ENCODE measurements at places on chromosomes 12 and 14.

DNA sequence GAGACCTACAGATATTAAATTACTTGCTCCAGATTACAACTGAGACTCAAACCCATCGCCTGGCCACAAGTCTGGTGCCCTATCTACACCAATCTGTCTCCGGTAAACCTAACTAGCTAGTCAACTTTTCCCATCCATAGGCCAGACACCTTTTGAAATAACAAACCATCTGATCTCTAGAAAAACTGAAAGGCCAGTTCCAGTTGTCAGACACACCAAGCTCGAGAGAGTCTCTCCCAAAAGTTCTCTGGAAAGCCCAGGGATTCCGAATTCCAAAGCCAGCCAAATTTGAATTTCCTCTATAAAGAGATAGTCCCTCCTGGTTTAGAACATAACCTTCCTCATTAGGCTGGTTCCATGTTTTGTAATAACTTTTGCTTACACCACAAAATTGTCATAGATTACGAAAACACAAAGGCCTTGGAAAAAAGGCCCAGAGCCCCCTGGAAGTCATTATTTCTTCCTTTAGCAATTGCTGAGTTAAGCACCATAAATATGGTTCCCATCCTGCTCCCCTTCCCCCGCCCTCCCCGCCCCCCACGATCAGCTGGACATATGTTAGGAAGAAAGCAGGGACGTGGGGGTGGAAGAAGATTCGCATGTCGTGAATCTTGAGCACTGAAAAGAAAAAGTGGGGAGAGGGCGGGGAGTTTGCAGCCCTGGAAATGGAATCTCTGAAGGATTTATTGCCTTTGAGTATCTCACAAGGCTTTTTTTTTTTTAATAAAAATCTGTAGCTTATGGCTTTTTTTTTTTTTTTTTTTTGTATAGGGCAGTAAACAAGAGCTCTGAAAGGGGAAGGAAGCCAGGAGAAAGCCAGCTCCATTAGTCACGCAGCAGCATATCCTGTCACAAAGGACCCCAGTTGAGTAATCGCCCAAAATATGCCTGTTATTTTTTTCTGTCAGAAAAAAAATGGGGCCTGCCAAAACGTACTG, 110.4 kb downstream of the ZFP36L1 start:
- DNase-seq, result peak; percentile 89

DNA sequence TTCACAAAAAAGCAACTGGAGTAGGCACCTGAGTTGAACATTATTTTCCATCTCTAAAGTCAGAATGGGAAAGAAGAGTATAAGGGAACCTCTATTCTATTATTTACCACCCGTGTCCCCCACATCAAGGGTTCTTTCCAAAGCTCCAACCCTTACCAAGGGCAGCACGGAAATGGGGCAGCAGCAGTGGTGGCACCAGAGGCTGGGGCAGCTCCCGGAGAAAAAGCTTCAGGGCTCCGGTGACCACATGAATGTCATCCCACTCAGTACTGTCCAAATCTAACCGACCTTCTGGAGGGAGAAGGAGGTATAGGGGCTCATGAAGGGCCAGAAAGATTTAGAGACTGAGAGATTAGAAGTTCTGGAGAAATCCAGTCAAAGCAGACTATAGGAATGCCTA, 5.8 kb downstream of the ARHGAP9 start:
- no peak for DNase-seq

DNA sequence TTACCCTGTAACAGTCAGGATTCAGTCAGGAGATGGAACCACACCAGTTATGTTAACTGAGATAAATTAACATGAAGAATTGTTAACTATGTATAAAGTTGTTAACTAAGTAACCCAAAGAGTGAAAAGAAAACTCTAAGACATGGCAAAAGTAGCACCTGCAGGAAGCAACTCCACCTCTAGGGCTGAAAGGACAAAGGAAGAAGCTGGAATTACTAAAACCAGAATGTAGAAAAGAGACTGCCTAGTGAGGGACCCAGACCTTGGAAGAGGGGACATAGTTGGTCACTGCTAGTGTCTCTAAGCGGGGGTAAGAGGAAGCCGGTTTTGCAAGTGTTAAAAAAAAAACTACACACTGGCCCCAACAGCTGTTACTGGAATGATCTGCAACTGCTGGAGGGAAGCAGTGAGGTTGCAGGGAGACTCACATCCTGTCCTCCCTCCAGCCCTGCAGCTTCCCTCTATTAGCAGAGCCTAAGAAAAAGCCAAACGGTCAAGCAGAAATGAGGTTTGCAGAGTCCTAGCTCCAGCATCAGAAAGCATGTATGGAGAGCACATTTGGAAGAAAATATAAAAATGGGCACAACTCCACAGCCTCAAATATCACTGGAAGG, 39.8 kb downstream of the GPR135 start:
- peak; percentile 43 for DNase-seq

DNA sequence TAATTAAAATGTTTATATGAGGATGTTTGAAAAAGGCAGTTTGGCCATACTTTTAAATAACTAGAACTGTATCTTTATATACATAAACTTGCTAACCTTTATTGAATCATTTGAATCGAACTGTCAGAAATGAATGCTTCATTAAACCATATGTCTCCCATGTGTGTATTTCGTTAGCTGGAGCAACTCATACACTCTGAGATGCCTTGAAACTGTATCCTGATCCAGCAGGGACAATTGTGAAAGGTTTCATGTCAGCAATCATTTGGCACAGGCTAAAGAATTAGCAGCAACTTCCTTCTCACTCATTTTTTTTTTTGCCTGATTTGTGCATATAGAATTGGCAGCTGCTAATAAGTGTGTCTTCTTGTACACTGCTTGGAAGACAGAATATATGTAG, 109.9 kb downstream of the NAV3 start:
- DNase-seq, result no peak

- DNase-seq, result no peak
Measured at GRCh38 chr14:24135584-24135833, 485 bp upstream of the PSME1 start.

GRCh38 chr14:100651999-100652508, 64.8 kb upstream of the BEGAIN start:
- DNase-seq, result no peak

DNA sequence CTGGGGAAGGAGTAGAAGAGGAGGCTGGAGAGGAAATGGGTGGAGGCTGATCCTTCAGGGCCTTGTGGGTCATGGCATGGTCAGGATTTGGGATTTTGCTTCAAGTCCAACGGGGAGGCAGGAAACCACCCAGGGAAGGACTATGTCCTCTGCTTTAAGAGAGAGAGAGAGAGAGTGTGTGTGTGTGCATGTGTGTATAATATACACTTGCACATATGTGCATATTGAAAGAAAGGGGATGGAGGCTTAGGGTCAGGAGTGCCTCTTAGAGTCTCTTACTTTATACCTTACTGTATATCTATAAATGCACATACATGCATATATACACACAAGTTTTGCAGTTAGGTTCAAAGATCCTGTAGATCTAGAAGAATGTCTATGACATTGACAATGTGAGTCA, 94.8 kb downstream of the RGS6 start:
- no peak for DNase-seq

GRCh38 chr12:109764123-109764522, 50.5 kb downstream of the FAM222A start:
- no peak for DNase-seq

DNA sequence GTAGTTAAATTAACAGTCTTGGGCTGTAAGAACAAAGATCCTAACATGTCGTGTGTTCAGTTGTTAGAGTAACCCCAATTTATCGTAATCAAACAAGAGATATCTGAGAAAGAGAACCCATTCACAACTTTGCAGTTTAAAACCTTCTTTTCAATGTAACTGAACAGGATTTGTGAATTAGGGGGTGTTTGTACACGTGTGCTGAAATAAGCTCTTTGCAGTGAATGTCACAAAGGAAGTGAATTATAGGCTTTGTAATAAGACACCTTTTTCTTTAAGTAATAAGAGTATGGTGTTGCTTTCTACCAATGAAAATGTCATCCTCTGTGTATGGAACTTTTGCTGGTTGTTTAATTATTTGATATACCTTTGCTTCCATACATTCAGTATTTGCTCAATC, 114.0 kb downstream of the ALX1 start:
- DNase-seq, result no peak

DNA sequence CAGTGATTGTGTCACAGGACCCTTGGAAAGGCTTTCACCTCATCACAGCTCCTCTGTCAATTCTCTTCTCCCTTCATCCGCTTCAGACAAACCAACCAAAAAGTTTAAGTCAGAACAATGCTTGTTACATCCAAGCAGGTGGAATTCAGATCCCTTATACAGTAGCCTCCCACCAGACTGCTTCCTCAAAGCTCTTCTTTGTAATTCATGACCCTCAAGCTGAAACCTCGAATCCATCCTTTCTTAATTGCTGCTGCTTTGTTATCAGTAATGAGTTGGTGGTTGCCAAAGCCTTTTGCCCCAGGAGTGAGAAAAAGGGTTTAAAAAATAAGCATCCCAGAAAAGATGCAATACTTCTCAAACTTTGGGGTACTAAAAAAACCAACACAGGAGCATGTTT, 9.5 kb downstream of the BEST3 start:
- DNase-seq, result no peak

- DNase-seq, result no peak
Measured at GRCh38 chr12:27537855-27538675, 14.1 kb downstream of the PPFIBP1 start.

DNA sequence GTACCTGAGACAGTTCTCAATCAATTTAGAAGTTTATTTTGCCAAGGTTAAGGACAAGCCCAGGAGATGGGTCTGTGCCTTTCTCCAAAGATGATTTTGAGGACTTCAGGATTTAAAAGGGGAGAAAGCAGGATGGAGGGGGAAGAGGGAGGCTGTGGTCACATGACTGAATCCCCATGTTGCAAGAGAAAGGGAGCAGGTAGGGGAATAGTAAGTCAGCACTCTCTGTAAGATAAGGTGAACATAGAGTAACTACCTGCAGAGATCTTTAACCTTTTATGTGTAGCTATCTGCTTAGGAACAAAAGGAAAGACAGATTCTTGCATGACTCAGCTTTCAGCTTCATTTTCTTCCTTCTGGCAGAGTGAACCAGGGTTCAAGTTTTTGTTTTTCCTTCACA, 25.9 kb downstream of the DGLUCY start:
- no peak for DNase-seq

GRCh38 chr14:97218274-97218673, 421.1 kb downstream of the VRK1 start:
- no peak for DNase-seq

DNA sequence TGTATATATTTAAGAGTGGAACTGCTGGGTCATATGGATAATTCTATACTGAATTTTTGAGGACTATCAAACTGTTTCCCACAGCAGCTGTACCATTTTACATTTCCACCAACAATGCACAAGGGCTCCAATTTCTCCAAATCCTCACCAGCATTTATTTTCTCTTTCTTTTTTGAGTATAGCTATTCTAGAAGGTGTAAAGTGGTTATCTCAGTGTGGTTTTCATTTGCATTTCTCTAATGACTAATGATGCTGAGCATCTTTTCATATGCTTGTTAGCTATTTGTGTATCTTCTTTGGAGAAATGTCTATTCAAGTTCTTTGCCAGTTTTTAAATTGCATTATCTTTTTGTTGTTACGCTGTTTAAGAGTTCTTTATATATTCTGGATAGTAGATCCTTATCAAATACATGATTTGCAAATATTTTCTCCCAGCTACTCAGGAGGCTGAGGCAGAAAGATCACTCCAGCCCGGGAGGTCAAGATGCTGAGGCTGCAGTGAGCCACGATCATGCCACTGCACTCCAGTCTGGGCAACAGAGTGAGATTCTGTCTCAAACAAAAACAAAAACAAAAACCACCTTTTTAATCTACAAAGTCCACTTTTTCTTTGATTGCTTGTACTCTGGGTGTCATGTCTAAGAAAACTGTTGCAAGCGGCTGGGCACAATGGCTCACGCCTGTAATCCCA, 32.8 kb downstream of the GTF2A1 start:
- no peak for DNase-seq

- DNase-seq, result peak; percentile 96
Measured at GRCh38 chr12:4215229-4216186, 58.1 kb upstream of the CCND2 start.

DNA sequence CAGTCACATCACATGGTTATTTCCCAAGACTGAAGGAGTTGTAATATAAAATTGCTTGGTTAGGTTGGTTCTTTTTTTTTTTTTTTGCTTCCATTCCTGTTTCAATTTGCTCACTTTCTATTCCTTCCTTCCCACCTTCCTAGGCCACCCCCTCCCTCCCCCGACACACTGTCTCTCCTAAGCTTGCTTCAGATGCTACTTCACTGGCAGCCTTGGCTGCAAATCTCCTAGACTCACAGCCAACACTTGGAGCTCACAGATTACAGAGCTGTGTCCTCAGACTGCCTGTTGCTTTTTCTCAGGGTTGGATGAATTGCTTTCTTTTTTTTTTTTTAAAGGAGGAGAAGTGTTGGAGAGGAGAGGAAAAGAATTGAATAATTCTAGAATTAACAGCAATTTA, 77.3 kb upstream of the GRIN2B start:
- no peak for DNase-seq

DNA sequence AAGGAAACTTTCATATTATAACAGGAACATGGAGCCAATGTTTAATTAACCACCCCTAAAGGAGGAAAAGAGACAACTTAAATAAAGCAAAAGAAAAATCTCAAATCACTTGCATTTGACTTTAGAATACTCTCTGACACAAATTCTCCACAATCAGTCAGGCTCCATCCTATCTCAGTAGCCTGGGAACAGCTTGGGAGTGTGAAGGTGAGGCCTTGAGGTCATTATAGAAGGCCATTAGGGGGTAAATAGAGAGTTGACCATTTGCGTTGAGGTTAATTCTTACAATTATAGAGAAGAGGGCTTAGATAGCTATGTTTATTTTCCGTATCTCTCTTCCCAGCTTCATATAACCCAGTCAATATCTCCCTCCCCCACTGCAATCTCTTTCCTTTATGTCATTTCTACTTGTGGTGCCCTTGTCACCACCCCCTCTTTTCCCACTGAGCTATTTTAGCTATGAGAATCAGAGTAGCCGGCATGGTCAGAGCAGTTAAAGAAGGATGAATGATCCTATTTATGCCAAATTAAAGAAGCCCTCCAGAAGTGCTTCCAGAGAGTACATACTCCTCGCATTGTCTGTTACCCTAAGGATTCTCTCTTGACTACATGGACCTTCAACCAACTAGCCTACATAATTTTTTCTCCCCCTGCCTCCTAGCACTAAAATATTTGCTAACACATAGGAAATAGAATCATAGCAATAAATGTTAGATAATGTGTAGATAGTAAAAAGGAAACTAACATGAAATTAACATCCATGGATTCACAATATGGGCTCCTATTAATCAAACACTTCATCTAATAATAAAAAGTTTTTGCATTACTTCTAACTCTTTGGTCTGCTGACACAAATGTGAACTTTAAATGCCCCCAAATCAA, 135.2 kb upstream of the KRR1 start:
- no peak for DNase-seq

GRCh38 chr12:124780752-124781685, 82.6 kb downstream of the SCARB1 start:
- DNase-seq, result no peak

DNA sequence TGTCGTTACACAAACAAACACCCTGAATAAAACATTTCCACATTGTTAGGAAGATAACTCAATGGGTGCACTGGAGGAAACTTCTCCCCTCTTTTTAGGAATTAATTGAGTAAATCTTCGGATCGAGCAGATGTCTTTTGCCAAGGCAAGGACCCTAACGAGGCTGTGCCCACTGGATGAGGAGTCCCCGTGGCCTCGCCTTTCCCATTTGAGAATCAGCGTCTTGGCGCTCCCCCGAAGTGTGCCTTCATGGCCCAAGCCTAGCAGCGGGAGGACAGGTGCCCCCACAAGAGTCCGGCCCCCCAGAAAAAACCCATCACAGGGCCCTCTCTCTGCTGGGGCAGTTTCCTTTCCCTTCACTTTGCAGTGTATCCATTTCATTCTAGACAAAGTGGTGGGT, 246.6 kb downstream of the BCL11B start:
- no peak for DNase-seq

Data from suppressor macrophage treated with lipopolysaccharide for 4 hours (primary cell).